ENCODE measurements at places on chromosomes 12 and 14.

GRCh38 chr12:89765959-89766824, 57.6 kb upstream of the ATP2B1 start:
- DNase-seq = no peak

DNA sequence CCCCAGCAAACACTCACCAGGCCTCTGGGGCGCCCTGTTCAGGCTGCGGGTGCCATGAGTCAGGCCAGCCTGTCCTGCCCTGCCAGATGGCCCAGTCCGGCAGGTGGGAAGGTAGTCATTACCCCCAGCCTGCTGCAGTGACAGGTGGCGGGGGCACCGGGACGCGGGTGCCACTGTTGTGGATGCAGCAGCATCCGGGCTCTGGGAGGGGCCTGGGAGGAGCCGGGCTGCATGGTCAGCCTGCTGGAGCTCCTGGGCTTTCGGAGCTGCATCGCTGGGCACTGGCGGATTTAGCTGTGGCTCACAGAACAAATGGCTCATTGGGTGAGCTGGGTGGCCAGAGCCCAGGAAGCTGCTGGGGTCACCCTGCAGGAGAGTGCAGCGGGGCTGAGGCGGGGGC, 13.5 kb downstream of the CEP170B start:
- no peak for DNase-seq

DNA sequence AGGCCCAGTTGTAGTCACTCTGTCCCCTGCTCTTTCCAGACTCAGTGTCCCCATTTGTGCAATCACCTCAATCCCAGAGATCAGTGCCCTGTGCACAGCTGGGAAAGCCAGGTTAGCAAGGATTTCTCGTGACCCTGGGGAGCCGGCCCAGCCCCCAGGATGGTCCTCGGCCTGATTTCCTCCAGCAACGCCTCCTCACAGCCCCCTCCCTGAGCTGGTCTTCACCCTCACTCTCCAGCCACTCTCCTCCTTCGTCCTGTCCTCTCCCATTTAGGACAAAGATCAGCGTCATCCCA, 194.8 kb upstream of the C14orf180 start:
- no peak for DNase-seq

- no peak for DNase-seq
Measured at GRCh38 chr14:61404637-61405036, 83.3 kb downstream of the PRKCH start.

DNA sequence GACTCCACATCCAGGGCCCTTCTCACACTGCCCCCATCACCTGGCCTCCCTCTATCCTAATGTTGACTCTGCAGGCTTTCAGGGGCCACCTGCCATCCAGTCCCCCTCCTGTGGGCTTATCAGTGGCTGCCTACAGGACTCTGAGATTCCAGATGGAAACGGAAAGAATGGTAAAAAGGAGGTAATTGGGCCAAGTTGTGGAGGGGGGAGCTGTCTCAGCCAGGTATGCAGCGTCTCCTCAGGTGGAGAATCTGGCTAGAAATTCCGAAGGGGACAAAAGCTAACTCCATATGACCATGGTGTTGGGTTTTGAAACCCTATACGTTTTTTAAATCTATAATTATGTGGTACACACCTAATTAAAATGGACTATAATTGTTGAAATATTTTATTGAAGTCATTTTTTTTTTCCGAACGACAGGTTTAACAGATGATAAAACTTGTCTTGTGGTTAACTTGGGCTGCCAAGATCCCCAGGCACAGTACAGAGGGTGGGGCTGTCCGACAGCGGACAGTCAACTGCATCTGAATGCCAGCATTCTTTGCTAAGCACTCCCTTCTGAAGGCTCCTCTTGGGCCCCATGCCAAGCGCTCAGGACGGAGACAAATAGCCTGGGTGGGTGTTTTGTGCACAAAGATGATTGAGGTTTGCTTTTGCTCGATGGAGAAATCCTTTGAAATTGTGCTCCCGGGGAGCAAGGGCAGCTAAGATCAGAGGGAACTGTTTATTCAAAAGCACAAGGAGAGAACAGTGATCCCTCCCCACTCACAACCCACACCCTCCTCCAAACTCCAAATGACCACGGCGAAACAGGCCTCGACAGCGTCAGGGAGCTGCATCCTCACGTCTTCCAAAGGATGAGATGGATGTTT, 365.6 kb downstream of the BCL11B start:
- DNase-seq = no peak

- DNase-seq = no peak
Measured at GRCh38 chr14:75310295-75311111, 31.9 kb downstream of the FOS start.

DNA sequence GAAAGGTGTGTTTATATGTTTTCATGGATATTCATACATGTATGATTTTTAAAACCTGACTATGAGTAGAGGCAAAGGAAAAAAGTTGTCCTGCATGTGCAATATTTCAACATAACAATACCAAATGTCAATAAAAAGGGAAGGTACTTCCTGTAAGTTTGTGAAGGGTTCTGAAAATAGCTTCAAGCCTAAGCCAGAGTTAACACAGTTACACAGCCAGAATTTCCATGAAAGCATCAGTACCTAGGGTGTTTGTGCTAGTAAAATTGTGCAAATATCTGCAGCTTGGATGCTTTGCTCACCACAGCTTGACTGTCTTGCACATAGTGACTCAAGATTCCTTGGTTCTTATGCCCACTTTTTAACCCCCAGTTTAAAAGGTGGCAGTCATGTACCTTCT, 193.1 kb upstream of the FAR2 start:
- DNase-seq = no peak

- no peak for DNase-seq
Measured at GRCh38 chr14:69303086-69303485, 43.1 kb downstream of the GALNT16 start.

GRCh38 chr14:104130974-104131651, 7.3 kb upstream of the KIF26A start:
- DNase-seq = peak; percentile 55

DNA sequence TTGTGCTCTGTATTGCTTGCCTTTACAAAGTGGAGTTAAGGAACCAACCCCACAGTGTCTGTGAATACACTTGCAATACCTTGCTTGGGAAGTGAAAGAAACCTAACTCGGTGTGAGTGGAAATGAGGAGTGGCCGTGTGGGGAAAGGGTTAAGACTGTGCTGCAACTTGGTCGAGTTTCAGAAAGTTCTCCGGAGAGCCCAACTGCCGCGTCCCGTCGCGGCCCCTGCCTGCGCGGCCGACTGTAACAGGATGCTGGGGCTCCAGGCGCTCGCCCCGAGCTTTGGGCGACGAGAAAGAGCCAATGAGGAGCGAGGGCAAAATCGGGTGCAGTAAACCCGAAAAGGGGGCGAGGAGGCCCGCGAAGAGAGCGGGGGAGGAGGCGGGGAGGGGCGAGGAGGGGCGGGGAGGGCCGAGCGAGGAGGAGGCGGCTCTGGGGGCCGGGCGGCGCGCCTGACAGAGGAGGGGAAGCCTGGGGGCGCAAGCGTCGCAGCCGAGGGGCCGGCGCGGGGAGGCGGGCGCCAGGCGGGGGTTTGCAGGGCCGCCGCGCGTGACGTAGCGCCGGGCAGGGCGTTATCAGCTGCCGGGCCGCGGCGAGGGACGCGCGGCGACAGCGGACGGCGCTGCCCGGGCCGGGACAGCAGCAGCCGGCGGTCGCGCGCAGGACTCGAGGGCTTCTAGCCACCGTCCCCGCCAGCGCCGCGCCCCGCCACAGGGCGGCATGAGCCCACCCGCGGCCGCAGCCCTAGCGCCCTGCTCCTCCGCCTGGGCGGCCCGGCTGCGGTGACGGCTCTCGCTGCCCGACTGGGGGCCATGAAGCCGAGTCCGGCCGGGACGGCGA, at the start of gene DACT1:
Gene DACT1 (plus strand): TSS at position 572 of the 840 bp plus-strand sequence. CDS start 241 bp downstream, at position 813.
- DNase-seq = peak; percentile 58

- no peak for DNase-seq
Measured at GRCh38 chr14:100025111-100025510, 40.1 kb upstream of the EVL start.

- no peak for DNase-seq
Measured at GRCh38 chr12:124273630-124274029, 21.3 kb upstream of the RFLNA start.

All from natural killer cell treated with Interleukin-12 subunit alpha and Interleukin-12 subunit beta and Interleukin-15 and Interleukin-18, amount 100 ng/mL, for 72 hours (primary cell).